ENCODE measurements at places on chromosomes 4 and X.
A peak's percentile ranks its signal among the peaks of the same experiment; 100 is the strongest.

DNA sequence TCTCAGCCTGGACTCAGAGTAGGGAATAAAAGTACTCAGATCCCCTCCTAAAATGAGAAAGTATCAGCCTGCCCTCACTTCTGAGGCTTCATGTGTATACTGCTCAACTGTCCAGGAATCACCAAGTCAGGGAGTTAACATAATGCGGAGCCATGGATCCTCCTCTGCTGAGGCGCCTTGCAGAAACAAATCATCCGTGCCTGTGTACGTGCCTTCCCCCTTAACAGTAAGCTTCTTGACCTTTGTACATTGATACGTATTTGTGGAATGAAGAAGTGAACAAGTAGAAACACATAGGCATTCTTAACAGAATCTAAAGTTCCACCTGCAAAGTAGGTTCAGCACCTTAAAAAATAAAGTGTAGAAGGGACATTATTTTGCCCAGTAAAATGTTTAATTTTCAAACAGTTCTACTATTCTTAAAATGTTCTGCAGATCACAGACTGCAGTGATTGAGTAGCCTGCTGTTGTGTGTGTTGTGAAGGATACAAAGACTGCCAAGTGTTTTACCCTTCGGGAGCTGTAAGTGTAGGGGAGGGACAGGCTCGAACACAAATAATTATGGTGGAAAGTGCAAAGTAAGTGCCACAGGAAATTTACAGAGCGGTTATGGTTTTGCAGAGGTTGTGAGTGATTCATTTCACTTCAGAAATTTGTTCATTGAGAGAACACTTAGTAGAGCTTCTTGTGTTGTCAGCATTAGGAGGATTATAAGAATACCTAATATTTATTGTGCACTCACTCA, 61.9 kb downstream of the ARHGAP10 start:
- no peak for DNase-seq

- DNase-seq, result peak; percentile 36
These were observed 685 bp downstream of the RAB9B start for GRCh38 chrX:103831342-103831802.

DNA sequence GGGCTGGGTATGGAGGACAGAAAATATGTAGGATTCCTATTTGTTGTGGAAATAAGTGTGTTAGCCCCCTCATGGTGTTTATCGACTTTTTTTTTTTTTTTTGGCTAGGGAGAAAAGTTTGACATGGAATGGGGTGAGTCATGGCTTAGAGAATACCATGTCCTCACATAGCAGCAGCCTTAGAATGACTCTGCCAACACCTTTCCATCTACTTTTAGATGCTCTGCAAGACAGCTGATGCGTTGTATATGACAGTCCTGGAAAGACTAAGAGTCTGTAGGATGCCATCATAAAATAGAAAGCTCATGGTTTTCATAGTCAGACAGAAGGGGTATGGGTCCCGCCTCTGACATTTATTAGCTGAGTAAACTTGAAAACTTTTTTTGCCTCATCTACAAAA, 37.7 kb downstream of the MTTP start:
- DNase-seq, result no peak

DNA sequence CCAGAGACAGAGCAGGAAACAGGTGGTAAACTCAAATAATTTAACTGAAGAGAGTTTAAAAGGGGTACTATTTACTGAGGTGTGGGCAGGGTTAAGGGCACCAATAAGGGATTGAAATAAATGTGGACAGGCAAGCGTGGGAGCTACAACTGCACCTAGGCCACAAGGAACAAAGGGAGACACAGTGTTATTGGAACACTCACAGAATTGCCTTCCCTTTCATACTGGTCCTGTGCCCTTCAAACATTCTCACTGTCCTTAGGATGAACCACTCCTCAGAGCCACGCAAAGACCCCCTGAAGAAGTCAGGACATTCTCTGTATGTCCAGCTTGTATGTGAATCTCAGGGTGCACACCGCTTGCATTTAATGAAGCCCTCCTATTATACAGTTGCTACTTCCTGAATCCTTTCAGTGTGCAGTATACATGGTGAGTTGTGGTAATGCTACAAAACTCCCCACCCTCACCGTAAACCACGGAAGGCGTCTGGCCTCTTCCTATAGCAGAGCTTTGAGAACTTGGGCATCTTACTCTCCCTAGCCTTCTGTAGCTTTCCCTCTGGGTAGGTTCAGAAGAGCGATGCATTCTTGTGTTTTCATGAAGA, 9.6 kb upstream of the MRPL1 start:
- peak; percentile 22 for DNase-seq

DNA sequence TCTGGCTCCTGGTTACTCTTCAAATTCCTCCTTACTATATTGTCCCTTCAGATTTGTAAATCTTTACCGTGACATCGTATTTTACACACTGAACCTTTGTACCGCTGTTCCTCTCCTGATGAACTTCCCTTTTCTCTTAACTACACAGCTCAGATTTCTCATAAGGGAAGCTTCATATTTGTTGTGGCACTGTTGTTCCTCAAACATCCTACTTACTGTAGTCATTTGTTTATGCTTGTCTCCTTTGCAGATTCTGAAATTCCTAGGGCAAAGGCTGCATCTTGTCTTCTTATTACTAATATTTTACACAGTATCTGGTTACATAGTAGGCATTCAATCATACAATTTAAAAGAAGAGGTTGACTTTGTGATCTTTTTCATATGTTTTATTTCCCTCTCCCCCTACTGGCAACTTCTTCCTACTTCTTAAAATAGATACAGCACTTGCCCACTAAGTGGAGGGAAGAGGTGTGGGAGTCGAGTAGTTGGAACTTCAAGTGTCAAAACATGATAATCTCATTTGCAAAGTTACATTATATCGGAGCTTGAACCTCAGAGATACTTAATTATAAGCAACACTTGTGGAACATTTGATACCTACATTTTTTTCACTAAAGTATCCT, 50.0 kb downstream of the TET2 start:
- no peak for DNase-seq

GRCh38 chr4:119136546-119136945, 914 bp downstream of the MYOZ2 start:
- DNase-seq, result no peak

DNA sequence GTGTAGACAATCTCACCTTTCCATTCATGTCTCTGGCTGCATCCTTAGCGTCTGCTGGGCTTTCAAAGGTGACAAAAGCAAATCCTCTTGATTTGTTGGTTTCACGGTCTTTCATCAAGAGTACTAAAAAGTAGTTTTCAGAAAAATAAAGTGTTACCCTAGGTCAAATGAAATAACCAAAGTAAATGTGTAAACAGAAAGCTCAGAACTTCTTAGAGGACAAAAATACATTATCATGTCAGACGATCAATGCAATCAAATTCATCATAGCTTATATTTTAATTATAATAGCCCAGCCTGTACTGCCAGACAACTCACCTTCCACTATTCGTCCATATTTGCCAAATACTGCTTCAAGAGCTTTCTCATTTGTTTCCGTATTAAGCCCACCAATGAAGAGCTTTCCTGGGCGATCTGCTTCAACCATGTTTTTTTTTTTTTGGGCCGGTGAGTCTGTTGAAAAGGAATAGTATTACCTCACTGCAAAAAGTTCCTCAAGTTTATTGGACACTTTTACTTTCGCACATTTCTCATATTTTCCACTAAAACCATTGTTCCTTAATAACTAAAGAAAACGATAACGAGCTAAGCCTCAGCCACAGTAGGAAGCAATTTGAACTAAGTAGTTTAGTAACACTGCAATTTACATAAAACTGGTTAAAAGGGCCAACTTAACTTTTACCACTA, 1.4 kb downstream of the RBMX start:
- no peak for DNase-seq

DNA sequence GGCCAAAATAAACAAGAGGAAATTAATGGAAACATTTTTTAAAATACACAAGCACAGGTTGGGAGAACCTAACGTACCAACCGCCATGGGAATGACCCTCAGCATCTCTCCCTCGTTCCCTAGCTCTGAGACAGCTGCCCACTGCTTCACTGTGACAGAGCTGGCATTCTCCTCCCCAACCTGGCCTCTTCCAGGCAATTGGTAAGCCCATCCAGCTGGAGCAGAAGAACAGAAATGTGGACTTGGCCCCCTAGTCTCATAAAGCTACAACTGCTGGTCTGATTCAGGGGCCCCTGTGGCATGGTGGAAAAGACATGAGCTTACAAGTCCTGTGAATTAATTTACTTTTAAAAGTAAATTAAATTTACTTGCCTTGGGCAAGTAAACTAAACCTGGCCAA, 245.1 kb downstream of the PTTG2 start:
- no peak for DNase-seq

DNA sequence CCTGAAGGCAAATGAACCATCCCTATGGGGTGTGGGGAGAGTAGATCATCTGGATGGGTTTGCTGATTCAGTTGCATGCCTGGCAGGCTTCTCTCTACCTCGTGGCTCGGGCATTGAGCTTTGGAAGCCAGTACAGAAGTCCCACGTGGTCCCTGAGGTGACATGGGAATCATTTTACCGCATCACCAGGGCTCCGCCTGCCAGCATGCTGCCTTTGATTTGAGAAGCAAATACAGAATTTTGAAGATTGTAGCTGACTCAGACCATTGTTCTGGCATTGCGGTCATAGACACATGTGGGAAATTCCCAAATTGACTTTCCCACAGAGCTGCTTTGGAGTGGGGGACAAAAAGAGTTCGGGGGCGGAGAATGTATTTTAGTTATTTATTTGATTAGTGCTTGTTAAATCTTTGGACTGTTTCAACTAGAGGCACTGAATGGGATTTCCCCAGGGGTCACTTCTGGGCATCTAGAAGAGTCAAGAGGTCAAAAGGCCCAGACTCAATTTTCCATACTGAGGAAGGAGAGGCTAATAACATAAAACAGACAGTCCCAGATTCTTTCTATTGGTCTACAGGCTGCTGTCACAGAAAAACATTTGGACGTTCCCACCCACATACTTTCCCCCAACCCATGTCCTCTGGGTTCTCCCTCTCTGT, 79.3 kb downstream of the NHSL2 start:
- no peak for DNase-seq

GRCh38 chr4:170051402-170051801, 25.2 kb upstream of the MFAP3L start:
- no peak for DNase-seq

DNA sequence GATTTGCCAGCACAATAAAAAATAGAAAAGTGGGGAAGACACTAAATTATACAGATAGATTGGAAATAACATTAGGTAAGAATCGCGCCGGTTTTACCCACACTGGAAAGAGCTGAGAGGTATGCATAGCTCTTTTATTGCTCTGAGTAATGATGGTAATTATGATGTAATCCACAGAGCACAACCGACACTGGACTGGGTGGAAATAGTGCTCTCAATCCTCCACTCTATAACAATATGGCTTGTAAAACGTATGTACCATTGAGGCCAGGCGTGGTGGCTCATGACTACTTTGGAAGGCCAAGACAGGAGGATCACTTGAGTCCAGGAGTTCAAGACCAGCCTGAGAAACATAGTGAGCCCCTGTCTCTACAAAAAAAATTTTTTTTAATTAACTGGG, 104.3 kb upstream of the RAPGEF2 start:
- DNase-seq, result no peak

DNA sequence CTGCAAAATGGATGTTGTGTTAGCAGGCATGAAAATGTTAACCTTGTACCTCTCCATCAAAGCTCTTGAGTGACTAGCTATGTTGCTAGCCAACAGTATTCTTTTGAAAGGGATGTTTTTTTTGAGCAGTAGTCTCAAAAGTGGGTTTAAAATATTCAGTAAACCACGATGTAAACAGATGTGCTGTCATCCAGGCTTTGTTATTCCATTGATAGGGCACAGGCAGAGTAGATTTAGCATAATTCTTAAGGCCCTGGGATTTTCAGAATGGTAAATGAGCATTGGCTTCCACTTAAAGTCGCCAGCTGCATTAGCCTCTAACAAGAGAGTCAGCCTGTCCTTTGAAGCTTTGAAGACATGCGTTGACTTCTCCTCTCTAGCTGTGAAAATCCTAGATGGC, 18.4 kb downstream of the FGF2 start:
- DNase-seq, result no peak

DNA sequence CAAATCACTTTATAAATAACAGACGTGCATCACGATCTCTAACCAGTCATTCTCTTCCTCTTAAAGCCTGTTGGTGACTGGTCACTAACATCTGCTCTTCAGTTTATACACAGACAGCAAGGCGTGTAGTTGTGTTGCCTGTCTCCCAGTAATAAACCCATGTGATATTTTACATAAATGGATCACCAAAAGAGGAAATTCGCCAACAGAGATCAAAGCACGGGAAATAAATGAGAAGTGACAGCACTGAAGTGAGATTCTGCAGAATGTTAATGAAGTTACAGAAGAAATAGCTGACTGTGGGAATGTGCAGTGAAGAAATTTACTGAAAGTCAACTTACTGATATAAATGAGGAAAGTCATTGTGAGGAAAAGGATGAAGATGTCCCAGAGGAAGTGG, 47.0 kb downstream of the AFF1 start:
- DNase-seq, result no peak

GRCh38 chr4:61296144-61296543, 96.0 kb downstream of the ADGRL3 start:
- peak; percentile 15 for DNase-seq

DNA sequence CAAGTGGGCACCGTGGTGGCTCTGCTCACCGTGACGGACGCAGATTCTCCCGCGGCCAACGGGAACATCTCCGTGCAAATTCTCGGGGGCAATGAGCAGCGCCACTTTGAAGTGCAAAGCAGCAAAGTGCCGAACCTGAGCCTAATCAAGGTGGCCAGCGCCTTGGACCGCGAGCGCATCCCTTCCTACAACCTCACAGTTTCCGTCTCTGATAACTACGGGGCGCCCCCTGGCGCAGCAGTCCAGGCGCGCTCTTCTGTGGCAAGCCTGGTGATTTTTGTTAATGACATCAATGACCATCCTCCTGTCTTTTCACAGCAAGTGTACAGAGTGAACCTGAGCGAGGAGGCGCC, 2.7 kb downstream of the FAT4 start:
- peak; percentile 40 for DNase-seq

DNA sequence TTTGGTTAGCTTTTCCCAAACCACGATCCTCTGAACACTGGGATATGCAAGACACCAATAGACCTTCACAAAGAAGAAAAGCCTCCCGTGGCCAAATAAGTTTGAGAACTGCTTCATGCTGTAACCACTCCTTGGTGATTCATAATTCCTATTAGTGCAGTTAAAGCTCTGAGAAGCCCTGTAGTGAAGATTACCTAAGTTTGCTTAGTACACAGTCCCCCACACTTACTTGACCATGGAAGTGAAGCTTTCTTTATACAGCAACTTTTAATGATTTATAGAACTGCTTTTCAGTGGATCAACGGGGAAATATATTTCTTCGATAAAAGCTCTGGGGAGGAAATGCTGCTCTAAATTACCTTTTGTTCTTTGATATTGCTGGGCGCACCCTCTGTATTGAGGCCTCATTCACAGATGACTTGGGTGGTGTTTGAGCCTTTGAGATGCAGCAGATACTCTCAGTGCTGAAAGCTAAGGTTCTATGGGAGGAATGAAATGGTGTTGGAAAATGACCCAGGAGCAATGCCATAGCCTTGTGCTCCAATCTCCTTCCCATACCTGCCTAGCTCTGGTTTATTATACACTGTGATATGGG, 67.4 kb downstream of the CBLL2 start:
- DNase-seq, result no peak

DNA sequence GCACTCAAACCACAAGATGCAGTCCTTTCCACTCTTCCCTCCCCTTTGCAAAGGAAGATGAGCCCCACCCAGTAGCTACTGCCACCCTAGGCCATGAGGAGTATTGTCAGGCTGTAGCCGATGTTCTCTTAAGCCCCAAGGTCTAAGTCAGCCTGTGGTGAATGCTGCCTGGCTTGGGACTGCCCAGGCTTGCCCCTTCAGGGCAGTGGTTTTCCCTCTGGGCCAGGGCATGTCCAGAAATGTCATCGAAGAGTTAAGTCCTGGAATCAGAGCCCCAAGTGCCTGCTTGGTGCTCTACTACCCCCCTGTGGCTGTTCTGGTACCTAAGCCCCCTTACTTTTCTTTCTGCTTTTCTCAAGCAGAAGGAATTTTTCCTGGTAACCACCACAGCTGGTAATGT, 11.8 kb upstream of the PGK1 start:
- DNase-seq, result no peak
